ENCODE measurements at places on chromosomes 7 and 10.
A peak's percentile ranks its signal among the peaks of the same experiment; 100 is the strongest.

- DNase-seq = no peak
Observed at GRCh38 chr7:40870108-40870507, 735.3 kb downstream of the SUGCT start.

DNA sequence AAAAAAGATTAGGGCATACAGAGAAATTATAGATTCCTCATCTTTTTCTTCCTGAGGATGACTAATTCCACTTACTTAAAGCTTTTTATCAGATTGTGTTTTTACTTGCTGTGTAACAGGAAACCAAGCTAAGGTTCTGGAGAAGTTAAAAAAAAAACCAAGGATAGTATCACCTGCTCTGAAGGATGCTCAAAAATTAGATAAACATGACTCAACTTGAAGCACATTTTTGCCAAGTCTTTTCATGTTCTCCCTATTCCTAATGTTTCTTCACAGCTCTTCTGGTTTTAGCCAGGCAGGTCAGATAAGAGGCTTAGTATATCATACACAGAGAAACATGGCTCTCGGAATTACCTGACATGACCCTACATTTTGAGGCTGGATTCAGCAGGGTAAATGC is 90.3 kb downstream of the CPEB3 start:
- DNase-seq = no peak

GRCh38 chr10:65602182-65602865 is 1323.5 kb upstream of the LRRTM3 start:
- no peak for DNase-seq

GRCh38 chr10:80946073-80946472 is 408.4 kb downstream of the SH2D4B start:
- DNase-seq = no peak

DNA sequence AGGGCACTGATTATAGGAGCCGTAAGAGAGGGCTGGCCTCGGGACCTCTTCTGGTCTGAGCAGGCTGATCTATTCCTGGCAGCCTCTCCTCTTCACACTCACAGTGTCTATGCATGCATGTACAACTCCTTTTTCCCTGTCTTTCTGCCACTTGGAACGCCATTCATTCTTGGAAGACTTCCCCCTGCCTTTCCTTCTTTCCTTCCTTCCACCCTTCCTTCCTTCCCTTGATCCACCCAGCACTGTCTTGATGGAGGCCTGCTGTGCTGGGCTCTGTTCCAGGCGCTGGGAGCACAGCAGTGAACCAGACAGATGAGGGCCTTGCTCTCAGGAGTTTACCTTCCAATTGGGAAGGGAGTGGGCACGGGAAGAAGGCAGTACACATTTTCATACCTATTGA is 114.8 kb downstream of the SH3PXD2A start:
- no peak for DNase-seq

- peak; percentile 43 for DNase-seq
Observed at GRCh38 chr10:3784510-3785250, at the start of gene KLF6. TSS of gene KLF6 (minus strand) at chr10:3785209. CDS start at chr10:3785014, 195 bp downstream.

DNA sequence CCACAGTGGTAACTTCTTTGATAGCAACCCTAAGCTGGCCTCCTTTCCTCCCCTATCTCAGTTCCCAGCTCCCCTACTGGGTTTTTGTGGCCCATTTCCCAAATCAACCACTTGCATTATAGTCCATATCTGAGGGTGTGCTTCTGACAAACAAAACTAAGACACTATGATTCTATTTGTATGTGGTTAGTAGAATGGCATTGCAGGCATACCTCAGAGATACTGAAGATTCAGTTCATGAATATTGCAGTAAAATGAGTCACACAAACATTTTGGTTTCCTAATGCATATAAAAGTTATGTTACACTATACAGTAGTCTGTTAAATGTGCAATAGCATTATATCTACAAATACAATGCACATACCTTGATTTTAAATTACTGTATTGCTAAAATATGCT is 15.4 kb upstream of the TMEM243 start:
- no peak for DNase-seq
